T-helper 1 cell (primary cell): ENCODE measurements at places on chromosomes 7 and 10.

GRCh38 chr10:131822692-131823245 is 78.0 kb upstream of the PPP2R2D start:
- no peak for DNase-seq

- no peak for DNase-seq
Measured at GRCh38 chr10:1546431-1547110, 190.8 kb downstream of the ADARB2 start.

GRCh38 chr7:155883491-155884224 is 71.4 kb upstream of the SHH start:
- no peak for DNase-seq

DNA sequence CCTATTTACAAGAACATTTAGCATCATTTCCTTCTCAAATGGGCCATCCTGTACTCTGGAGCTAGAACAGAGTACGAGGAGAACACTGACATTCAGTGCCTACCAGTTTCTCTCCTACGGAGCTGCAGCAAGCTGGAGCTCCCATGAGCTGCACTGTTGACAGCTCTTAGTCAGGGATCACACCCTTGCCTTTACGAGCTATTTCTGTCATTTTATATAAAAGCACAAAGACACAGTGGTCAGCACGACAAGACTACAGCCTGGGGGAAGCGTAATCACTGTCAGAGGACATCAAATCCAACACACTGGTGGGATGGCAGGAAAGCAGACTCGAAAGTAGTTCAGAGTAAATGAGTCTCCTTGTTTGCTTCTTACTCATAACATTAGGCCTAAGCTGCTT is 2.7 kb downstream of the CDCA7L start:
- no peak for DNase-seq
